Activated B cell treated with CpG ODN at 0.5 μM for 24 hours (primary cell): ENCODE measurements at places on chromosomes 4 and X.

- no peak for DNase-seq
Measured at GRCh38 chr4:181307824-181308223, 935.4 kb upstream of the TENM3 start.

- DNase-seq: no peak
Measured at GRCh38 chrX:12011075-12011474, 127.2 kb upstream of the FRMPD4 start.

DNA sequence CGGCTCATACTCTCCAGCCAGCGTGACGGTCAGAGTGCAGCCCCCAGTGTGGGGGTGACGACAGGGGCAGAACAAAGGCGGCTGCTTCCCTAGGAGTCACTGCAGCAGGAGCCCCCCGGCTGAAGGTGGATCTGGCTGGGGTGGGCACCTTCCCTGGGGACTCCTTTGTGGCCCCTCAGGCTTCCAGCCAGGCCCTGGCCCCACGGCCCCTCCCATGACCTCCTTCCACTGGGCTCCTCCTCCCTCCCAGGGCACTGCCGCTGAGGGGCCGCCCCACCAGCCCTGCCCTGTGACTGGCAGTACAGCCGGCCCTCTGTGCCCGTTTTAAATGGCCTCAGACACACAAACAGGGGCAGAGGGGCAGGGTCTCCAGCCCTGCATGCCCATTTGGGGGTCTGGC is 61.9 kb downstream of the FAM53A start:
- DNase-seq: no peak

DNA sequence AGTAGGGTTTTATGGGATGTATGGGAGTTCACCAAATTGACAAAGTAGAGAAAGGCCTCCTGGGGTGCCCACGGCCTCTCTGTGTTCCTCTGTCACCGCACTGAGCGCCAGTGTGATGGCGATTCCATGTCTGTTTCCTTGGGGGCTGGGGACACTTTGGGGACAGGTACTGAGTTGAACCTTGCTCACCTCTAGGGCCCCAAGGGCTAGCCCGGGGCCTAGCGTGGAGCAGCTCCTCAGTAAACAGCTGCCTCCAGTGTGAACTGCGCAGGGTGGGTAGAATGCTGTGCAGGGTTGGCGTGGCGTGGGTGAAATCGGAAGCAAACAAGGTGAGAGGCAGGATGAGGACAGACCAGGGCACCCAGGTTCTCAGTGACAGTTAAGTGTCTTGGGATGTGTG is 97.8 kb downstream of the PPP2R2C start:
- no peak for DNase-seq

DNA sequence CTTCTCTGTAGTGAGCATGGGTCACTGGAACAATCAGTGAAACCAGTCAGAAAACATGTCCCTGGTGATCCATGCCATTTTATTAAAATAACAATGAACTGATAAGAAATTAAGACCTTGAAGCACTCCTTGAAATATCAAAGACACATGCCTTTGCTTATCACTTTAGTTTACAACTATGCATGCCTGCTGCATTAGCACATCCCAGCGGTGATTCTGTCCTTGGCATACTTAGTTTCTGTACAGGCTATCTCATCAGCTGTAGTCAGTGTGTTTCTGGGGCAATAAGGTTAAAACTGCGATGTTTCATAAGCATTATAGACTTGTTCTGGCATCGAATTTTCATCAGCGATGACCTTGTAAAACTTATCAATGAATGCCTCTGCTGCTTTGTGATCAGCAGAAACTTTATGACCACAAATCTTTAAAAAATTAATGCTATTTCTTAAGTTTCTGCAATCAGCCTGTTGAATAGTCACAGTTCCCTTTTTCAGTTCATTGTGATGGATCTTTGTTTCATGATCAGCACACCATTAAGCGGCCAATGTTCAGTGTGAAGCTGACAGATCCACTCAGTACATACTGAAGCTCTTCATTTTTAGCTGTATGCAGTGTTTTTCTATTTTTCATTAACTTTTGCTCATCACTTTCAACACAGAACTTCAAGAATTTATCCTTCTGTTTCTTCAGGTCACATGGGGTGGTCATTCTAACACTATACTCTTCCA is 150.5 kb downstream of the RNF150 start:
- no peak for DNase-seq

GRCh38 chrX:120476714-120477113 is 7.6 kb upstream of the LAMP2 start:
- DNase-seq: no peak

GRCh38 chrX:112830540-112830939 is 10.1 kb downstream of the AMOT start:
- DNase-seq: no peak

DNA sequence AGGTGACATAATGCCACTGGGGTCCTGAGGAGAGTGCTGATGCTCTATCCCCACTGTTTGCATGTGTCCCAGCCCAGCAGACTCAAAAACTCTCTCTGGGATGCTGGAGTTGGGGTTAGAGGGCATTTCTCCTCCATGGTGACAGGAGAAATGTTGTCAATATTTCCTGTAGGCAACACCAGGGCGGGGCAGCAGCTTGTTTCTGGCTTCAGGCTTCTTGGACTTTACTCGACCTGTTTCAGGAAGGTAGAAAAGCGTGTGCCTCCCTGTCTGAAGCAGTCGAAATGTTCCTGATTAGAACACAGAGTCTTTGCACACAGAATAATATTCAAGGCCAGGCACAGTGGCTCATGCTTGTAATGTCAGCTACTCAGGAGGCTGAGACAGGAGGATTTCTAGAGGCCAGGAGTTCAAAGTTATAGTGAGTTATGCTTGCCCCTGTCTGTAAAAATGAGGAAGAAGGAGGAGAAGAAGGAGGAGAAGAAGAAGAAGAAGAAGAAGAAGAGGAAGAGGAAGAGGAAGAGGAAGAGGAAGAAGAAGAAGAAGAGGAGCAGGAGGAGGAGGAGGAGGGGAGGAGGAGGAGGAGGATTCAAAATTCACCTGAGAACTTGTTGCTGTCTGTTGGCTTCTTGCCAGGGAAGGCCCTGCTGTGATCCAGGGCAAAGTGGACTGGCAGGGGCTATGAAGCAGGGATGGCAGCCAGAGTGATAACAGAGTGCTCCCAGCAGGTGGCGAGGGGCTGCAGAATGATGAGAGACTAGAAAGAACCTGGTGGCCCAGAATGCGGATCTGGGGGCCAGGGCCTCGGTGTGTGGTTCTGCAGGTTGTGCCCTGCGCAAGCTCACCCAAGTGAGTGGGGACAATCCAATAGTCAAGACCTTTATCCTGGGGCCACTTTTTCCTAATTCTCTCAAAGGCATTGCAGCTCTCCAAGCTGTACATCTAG is 82.9 kb downstream of the RTL5 start:
- no peak for DNase-seq

GRCh38 chr4:86359944-86360478 is at the start of gene MAPK10:
MAPK10 (minus strand) TSS chr4:86360053.
- peak; percentile 55 for DNase-seq
